Naive thymus-derived CD8-positive, alpha-beta T cell (primary cell): ENCODE measurements at places on chromosomes 6 and 20. TPM values are rescaled to one million over a fixed set of nuclear protein-coding genes. Genes with fewer than 3 reads are reported as not detected.

The SLC35A1 gene
- 22.3 TPM for total RNA-seq

The ZSCAN9 gene
- 3.4 TPM for total RNA-seq

The TSHZ2 gene
- 9.6 TPM for total RNA-seq

The HLA-DMA gene
- 39.7 TPM for total RNA-seq

The TMEM170B gene
- total RNA-seq: 3.7 TPM

- no peak for DNase-seq
Measured at GRCh38 chr6:161493576-161494118, 219.8 kb upstream of the AGPAT4 start.

- DNase-seq: no peak
Measured at GRCh38 chr20:21175433-21175832, 49.6 kb downstream of the KIZ start.

GRCh38 chr6:148375401-148375800, 32.8 kb downstream of the SASH1 start:
- DNase-seq: no peak

GRCh38 chr6:135008072-135008940, 46.3 kb downstream of the HBS1L start:
- no peak for DNase-seq

DNA sequence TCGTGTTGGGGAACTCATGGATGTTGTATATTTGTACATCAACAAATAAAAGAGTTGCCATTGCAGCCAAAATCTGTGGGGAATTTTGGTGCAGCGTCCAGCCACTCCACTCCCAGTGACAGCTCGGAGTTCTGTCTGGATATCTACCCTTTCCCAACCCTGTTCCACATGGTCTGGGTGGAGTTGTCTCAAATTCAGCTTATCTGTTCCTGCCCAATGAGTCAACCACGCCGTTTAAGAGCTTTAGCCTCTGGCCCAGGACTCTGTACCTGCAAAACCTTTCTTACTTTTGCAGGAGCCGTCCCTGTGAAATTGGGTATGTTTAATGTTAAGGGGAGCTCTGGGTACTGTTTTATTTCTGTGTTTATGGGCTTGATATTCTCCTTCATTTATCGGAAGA, 33.9 kb upstream of the OVOL2 start:
- no peak for DNase-seq

DNA sequence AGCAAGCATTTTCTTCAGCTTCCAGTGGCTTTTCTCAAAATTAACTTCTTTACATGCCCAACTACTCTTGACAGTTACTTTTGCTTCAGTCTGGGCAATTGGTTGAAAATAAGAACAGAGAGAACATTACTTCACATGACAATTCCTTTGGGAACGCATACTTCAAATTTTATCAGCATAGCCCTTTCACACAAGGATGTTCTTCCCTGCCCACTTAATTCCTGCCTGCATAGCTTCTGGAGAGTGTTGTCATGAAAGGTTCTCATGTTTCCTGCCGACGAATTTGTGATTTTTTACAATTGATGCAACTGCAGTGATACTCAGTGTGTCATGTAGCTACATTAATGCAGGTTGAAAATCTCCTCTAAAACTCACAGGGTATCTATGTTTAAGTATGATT, 22.0 kb upstream of the SNRNP48 start:
- DNase-seq: no peak

DNA sequence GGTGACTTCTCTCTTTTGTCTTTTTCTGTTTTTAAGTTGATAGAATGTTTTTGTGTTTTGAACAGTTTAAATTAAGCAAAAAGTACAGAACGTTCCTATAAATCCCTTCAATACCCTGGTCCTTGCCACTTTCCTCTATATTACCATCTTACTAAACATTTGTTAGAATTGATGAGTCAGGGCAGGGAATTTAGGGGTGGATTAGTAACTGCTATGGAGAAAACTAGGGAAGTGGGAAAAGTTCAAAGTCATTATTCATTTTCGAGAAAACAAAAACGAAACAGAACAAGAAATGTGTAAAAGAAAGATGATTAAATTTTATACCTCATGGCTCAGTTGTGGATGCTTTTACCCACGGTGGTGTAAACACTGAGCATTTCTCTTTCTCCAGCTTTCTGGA, 240.4 kb upstream of the SULF2 start:
- no peak for DNase-seq

DNA sequence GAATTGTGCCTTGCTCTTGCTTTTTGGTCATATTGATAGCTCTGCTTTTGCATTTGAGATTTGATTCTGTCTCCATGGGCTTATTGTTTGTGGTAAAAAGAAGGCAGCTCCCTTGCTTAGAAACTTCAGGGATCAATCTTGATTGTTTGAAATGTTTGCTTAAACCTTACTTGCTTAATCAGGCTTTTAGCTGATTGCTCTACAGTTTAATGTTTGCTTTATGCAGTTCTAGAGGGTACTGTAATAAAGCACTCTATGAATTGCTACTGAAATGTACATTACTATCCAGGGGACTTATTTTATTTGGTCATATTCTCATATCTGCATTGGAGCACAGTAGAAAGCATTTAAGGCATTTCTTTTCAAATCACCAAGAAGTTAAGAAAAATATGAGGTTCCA, 545.4 kb upstream of the HS3ST5 start:
- no peak for DNase-seq

DNA sequence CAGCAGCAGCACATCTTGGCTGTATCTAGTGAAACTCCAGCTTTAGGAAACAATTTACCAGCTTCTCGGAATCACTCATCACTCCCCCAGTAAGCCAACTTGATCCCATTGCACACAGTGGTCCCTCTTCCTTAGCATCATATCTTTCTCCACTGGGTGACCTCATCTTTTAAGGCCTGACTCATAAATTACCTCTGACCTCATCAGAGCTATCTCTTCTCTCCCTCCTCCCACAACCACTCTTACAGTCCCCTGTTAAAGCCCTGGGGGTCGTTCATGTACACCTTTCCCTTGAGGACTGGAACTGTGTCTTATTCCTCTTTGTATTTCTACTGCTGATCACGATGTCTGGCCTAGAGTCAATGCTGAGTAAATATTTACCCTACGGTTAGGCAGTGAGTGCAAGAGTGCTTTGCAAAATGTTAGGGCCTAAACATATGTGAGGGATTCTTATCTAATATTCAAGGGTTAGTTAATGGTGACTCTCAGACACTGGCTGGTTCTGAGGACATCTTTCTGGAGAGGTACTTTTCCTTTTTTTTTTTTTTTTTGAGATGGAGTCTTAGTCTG, 187.2 kb downstream of the LRFN2 start:
- DNase-seq: no peak

GRCh38 chr20:38156888-38157634, 8.0 kb downstream of the TGM2 start:
- no peak for DNase-seq

DNA sequence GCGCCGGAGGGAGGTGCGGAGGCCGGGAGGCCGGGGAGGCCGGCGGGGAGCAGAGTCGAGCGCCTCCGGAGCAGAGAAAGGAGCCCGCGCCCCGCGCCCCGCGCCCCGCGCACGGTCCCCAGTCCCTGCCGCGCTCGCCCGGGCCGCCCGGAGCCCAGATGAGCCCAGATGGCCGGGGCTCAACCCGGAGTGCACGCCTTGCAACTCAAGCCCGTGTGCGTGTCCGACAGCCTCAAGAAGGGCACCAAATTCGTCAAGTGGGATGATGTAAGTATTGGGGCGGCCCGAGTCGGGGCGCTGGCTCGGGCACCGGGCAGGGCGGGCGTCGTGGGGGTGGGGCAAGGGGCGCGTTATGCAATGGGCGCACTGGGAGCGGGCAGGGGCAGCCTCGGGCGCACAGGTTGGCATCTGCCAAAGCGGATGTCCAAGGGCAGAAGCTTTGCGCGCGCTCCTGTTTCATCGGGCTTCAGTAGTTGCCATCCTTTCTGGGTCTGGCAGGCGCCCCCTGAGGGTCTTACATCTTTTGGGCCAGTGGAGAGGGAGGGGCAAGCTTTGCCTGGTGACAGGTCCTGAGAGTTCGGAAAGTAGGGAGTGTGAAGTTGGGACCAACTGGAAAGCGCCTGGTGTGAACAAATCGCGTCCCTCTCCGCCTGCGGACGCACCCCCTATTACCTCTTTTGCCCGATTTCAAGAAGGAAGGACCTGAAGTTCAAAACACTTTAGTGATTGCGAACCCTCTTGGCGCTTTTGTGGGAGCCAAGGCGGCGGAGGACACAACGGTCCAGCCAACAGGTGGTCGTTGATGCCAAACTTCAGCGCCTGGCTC, 631 bp downstream of the PLCB1 start:
- no peak for DNase-seq

- no peak for DNase-seq
Measured at GRCh38 chr20:44731657-44732056, 14.0 kb upstream of the KCNK15 start.

DNA sequence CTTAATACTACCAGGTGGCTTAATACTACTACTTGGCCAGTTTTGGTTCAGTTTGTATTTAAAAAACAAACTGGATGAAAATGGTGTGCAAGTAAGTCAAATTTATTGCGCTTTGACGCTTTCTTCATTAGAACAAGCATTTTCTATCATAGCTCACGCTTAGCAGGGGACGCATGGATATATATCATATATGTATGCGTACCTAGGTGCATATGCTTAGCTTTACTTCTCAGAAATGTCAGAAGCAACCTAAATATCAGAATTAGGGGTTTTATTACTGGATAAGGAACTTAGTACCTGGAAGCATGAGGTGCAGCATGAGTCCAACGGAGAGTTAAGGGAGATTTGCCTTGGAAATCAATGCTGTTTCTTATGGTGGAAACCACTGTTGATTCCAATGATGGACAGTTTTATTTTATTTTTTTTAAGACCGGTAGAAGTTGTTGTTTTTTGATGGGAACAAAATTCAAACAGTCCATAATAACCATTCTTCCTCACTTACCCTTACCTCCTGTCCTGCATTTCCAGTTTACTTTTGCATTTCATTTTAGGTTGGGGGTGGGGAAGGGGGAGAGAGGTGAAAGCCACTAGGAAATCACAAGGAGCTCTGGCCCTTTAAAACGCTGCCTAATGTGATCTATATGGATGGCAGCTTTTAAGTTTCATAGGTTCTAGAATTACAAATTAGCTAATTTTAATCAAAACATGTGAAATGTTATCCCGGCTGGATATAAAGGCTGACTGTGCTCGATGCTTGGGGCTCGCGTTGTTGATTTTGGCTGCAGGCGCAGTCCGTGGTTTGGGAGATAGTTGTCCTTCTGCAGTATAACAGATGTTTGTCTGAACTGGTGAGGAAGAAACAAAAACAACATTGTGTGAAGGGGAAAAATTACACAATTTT, 2.1 kb downstream of the SOBP start:
- no peak for DNase-seq

GRCh38 chr20:60507087-60507694, 549.0 kb downstream of the CDH26 start:
- no peak for DNase-seq

DNA sequence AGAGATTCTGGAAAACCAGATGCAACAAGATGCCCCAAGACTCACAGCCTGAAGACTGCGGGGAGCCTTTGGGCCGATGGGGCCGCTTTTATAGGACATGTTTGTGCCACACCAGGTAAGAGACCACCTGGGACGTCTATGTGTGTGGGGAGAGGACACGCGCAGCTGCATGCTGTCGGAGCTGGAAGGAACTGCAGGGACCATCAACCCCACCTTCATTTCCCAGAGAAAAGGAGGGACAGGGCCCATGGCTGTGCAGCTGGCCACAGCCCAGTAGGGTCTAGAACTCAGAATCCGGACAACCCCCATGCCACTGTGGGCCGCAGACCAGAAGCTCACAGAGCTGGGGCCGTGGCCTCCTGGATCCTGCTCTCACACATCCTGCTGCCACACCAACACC, 100.3 kb upstream of the MPC1 start:
- DNase-seq: no peak

GRCh38 chr20:1332749-1333300, 3.9 kb upstream of the SDCBP2 start:
- DNase-seq: no peak

- DNase-seq: no peak
Measured at GRCh38 chr20:49361862-49362660, 84.2 kb upstream of the ZNFX1 start.

DNA sequence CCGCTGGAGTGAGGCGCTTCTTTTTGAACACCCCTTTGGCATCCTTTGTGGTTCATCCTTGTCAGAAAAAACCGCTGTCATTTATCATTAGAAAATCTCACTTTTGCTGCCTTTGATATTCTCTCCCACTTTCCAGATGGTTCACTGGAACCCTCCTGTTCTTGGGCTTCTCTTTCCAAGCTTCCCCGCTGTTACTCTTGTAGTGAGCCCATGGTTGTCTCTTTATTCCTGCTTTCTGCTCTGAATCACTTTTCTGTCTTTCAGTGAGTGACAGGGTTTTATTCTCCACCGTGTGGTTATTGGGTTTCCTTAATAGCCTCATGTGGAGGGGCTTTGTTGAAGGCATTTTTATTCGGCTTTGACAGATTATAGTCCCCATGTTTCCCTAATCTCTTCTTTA, 117.0 kb downstream of the FARS2 start:
- no peak for DNase-seq

DNA sequence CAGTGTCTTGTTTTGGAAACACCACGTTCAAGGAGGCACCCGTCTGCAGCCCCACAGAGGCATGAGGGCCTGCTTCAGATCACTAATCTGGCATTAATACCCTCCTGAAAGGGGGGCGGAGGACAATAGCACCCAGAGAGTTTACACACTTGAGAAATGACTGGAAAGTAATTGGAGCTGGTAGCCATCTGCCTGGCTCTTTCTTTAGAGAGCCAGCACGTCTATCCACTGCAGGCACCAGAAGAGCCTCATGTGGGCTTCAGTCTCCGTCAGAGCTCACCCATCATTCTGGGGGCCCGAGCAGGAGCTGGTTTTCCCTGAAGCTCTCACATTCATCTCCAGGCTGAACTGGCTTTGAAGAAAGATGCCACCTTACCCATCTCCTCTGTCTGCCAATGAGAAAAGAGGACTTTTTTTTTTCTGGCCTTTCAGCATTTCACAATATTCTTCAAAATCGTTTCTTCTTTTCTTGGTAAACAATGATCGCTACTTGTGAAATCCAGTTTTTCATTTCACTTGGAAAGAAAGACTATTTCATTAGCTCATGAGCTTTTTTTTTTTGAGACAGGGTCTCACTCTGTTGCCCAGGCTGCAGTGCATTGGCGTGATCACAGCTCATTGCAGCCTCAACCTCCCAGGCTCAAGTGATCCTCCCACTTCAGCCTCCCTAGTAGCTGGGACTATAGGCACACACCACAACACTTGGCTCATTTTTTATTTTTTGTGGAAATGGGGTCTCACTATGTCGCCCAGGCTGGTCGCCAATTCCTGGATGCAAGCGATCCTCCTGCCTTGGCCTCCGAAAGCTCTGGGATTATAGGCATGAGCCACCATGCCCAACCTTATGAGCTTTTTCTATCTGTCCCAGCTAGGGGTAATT, 124.7 kb upstream of the ZNF217 start:
- no peak for DNase-seq
